Fibroblast of skin of scalp (primary cell): ENCODE measurements at places on chromosomes 12 and 14.

GRCh38 chr14:37587131-37587803 is 7.8 kb downstream of the FOXA1 start:
- DNase-seq: no peak

- no peak for DNase-seq
Observed at GRCh38 chr12:8870586-8870985, 43.7 kb upstream of the PHC1 start.

GRCh38 chr12:52474212-52474611 is 607 bp upstream of the KRT6C start:
- DNase-seq: no peak

- no peak for DNase-seq
Observed at GRCh38 chr14:50551877-50552276, 8.1 kb upstream of the ATL1 start.

- DNase-seq: no peak
Observed at GRCh38 chr12:124862768-124863415, 772 bp downstream of the SCARB1 start.

DNA sequence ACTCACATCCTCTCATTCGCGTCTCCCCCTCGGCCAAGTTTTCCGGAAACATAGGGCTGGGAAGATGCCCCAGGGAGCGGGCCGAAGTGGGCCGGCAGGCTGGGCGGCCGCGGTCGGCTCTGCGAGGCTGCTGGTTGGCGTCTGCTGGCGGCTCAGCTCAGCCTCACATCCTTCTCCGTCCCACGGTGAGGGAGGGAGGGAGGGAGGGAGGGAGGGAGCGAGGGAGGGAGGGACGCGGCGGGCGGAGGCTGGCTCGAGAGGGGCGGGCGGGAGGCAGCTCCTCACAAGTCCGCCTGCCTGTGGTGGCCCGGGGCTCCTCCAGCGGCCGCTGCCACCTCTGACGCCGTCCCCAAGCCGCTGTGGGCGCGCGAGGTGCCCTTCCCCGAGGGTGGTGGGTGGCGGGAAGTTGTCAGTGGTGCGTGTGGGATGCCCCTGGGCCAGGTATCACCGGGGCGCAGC is 93.8 kb downstream of the RFLNA start:
- peak; percentile 90 for DNase-seq

DNA sequence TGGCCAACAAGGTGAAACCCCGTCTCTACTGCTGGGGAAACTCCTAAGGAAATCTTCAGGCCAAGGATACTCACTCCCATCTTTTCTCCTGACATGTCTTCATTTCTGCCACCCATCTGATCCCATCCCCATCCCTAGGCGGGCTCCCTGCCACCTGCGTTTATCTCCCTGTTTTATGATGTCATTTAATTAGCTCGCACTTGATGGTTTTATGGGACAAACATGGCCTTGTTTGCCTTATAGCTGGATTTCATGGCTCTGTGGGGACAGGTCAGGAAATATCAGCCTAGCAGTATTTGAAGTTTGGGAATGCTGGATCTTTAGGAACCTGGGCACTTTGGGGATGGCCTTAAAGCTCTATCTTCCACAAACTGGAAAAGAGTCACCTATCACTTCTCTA is 88.5 kb upstream of the CISTR start:
- DNase-seq: no peak

DNA sequence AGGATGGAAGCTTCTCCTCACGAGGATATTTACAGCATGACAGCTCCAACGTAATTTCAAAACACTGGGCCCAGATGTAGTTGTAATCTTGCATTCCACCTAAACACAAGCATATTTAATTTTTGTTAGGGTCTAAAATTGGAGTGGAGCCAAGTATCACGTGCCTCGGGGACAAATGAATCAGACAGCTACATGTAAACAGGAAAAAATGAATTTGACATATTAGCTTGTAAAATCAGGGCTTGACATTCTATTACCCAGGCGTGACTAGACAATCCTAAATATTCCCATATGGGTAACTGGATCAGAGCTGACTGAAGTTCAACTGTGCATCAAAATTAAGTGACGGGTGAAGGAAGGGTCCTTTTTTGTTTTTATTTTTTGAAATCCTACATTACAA is 59.0 kb downstream of the MDM2 start:
- no peak for DNase-seq

DNA sequence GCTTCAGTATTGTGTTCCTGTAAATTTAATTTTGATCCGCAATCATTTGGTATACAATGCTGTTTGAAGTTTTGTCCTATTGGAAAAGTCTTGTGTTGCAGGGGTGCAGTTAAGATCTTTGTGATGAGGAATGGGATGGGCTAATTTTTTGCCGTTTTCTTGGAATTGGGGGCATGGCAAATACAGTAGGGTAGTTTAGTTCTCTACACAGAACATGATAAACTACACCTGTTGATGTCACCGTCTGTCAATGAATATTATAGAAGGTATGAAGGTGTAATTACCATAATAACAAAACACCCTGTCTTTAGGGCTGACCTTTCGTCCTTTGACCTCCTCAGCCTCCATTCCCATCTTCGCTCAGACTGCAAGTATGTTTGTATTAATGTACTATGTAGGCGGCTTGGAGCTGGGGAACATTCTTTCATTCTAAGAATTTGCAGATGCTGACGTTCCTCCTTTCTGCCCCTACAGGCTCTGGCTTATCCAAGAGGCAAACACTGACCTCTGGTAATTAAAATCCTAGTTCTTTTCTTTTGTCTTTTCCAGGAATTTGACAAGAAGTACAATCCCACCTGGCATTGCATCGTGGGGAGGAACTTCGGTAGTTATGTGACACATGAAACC is 1.7 kb downstream of the DYNLL1 start:
- no peak for DNase-seq

DNA sequence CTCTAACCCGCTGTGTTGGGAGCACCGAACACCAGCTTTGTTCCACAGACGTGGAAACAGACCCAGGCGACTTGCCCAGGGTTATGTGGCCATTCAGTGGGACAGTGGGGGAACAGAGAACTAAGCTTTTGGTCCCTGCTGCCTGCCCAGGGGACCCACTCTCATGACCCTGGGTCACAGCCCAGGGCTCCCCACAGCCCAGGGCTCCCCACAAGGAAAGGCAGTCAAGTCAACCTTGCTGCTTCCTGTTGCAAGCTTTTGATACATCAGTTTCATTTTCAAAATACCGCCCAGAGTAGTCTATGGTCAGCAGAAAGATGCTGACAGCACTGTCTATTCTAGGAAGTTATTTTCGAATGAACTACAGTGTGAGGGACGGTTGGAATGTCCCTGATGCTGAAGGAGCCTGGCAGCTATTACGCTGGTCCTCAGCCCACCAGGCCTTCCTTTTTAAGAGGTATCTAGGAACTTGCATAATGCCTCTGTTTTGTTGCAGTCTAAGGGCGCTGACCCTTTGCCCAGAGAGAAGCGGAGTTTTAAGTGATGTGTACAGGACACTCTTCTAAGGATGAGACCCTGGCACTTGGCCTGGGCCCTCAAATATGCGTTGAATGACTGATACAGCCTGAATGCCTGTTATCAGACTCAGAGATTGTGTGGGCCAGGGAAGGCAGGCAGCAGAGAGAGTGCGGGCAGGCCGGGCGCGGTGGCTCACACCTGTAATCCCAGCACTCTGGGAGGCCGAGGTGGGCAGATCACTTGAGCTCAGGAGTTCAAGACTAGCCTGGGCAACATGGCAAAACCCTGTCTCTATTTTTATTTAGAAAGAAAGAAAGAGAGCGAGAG is 12.6 kb upstream of the TTC7B start:
- no peak for DNase-seq

GRCh38 chr12:3973269-3973884 is 100.2 kb upstream of the PARP11 start:
- no peak for DNase-seq

GRCh38 chr12:101634724-101635123 is 40.0 kb downstream of the MYBPC1 start:
- no peak for DNase-seq

- DNase-seq: peak; percentile 55
Observed at GRCh38 chr12:23204933-23205778, 580.2 kb downstream of the ETNK1 start.

DNA sequence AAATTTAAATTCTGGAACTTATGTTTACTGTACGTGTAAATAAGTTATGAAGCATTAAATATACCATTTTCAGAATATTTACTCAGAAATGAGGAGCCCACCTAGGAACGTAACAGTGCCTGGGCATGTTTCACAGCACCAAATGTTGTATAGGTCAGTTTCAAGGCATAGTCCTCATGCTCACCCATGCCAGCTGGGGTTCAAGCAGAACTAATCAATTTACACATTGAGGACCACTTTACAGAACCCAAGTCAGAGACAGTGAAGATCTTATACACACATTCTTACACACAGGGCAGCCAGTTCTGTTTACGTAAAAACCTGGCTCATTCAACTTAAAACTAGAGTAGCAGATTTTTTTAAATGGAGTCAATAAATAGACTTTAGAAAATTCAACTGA is 2.0 kb downstream of the KICS2 start:
- no peak for DNase-seq

DNA sequence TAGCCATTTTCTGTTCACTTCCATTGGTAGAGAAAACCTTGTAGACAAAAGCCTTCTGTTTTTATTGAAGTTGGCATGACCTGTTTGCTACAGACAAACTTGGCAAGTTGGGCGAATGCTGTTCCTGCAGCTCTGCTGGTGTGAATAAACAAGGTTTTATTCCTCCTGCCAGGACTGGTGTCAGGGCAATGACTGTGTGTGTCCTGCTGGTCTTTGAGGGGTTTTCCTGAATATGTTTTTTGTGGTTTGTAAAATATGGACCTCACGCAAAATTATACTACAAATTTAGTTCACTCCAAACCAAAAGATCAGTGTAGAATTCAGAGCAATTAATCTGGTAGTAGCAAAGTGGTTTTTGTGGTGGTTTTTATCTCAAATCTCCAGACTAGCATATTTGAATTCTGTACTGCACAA is 140.8 kb downstream of the ERC1 start:
- no peak for DNase-seq

DNA sequence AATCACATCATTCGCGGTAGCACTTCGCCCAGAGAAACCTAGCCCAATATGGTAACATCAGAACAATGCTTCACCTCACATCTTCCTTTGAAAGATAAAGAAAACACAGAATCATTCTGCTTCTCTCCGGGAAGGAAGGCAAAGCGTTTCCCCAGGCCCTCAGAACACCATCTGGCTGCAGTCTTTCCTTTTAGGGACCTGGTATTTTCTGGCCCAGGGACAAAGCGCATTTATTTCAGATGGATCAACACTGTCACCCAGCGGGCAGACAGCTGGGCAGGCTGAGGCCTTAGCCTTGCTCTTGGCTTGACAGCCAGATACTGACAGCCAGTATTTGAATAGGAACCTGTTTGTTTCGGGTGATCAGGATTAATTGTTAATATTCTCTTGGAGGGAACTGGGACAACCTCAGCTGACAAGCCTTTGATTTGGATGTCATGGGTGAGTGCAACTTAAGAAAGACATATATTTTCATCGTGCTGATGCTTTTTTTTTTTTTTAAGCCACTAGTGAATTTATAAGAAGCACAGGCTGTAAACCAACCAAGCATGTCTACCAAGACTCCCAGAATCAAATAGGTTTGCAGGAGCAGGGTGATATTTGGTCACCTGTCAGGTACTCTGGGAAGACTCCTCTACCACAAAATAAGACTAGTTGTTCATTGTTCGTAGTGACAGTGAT is 118.9 kb downstream of the VEZT start:
- peak; percentile 90 for DNase-seq

- DNase-seq: no peak
Observed at GRCh38 chr14:29227631-29228030, 461.0 kb downstream of the FOXG1 start.

DNA sequence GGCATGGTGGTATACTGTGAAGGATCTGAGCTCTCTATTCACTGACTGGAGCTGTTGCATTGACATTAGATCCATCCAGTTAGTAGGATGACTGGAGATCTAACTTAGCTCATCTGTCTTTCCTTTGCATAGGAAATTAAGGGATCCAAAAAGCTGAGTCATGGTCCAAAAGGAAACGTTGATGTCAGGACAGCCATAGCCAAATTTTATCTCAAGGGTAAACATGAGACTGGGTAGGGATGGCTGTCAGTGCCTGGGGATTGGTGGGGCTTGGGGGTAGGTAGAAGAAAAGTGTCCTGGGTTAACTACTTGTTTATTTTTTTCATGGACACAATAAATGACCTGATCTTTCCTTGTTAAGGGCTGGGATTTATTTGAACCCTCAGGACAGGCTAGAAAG is 4.6 kb downstream of the FAM177A1 start:
- DNase-seq: peak; percentile 65

DNA sequence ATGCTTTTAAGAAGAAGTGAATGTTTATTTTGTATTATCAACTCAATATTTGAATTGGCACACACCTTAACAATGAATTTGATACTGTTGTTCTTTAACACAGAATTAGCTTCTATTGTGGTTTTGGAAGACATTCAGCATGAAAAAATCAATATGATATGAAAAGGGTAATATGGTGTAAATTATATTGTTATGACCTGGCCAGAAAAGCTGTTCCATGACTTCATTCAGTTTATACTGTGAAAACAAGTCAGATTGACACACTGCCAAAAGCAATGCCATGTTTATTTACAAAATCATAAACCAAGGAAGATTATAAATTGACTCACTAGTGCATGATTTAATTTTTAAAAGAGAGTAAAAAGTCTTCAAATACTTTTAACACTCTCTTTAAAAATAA is 851.4 kb upstream of the SEL1L start:
- DNase-seq: no peak

GRCh38 chr14:50501642-50502041 is 30.7 kb downstream of the MAP4K5 start:
- DNase-seq: peak; percentile 91
